ENCODE measurements at places on chromosomes 7 and 10. TPM values are rescaled to one million over a fixed set of nuclear protein-coding genes. Genes with fewer than 3 reads are reported as not detected.

GRCh38 chr10:129764901-129765663 is 199.0 kb downstream of the EBF3 start:
- H3K4me3 ChIP-seq = no peak overlapping the region
- H3K27ac ChIP-seq = no peak overlapping the region
- peak; percentile 34 for DNase-seq
- H3K4me1 ChIP-seq = no peaks in the 10 kb centered on the region

- H3K27ac ChIP-seq = peak overlapping the region; percentile 43
- peak; percentile 83 for DNase-seq
- no peak overlapping the region for H3K4me3 ChIP-seq
- no peaks in the 10 kb centered on the region for H3K27me3 ChIP-seq
Observed at GRCh38 chr10:80487791-80488538, 33.9 kb downstream of the TSPAN14 start.

The BUB3 gene
- 61.8 TPM for total RNA-seq

DNA sequence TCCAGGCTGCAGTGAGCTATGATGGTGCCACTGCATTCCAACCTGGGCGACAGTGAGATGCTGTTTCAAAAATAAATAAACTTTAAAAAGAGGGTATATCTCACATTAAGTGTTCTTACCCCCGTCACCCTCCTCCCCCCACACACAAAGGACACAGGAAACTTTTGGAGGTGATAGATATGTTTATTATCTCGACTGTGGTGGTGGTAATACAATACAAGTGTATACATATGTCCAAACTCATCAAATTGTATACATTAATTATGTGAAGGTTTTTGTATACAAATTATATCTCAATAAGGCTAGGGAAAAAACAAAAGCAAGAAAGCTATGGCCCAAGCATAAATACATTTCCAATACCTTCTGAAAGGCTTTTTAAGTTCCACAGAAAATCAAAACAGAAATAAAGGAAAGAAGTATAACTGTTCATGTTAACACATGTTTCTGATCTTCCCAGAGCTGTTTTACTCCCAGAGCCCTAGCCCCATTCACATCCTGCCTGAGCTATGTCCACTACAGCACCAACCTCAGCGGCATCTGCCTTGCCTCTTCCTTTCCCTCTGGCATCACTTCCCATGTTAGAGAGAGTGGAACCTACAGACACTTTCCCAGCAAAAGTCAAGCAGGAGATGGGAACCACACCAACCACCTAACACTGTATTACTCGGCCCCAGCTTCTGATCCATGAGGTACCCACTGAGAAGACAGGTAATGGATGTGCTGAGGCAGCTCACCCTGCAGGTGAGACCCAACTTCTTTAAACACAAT is 48.1 kb downstream of the SGMS1 start:
- H3K27ac ChIP-seq = no peak overlapping the region
- H3K27me3 ChIP-seq = no peaks in the 10 kb centered on the region
- no peak for DNase-seq
- no peak overlapping the region for H3K4me3 ChIP-seq
- H3K4me1 ChIP-seq = peaks cover 21% of the 10 kb centered on the region
- H3K36me3 ChIP-seq = no peaks in the 10 kb centered on the region

DNA sequence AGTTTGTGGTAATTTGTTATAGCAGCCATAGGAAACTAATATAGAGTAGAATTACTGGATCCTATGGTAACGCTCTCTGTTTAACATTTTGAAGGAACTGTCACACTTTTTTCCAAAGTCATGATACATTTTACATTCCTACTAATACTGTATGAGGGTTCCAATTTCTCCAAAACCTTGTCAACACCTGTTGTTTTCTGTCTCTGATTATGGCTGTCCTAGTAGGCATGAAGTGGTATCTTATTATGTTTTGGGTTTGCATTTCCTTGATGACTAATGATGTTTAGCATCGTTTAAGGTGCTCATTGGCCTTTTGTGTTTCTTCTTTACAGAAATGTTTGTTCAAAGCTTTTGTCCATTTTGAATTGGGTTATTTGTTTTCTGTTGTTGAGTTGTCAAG is 69.6 kb downstream of the VPS50 start:
- peaks cover 45% of the 10 kb centered on the region for H3K36me3 ChIP-seq
- no peaks in the 10 kb centered on the region for H3K27me3 ChIP-seq
- no peak overlapping the region for H3K27ac ChIP-seq
- DNase-seq = no peak
- H3K4me1 ChIP-seq = no peaks in the 10 kb centered on the region
- H3K4me3 ChIP-seq = no peak overlapping the region

GRCh38 chr10:77371848-77372799 is 265.5 kb downstream of the KCNMA1 start:
- no peak for DNase-seq
- no peaks in the 10 kb centered on the region for H3K4me1 ChIP-seq
- H3K36me3 ChIP-seq = no peaks in the 10 kb centered on the region
- H3K27ac ChIP-seq = no peak overlapping the region
- H3K27me3 ChIP-seq = no peaks in the 10 kb centered on the region

- H3K27ac ChIP-seq = no peak overlapping the region
- H3K4me1 ChIP-seq = peaks cover 36% of the 10 kb centered on the region
- no peak for DNase-seq
- peaks cover 16% of the 10 kb centered on the region for H3K27me3 ChIP-seq
- no peaks in the 10 kb centered on the region for H3K36me3 ChIP-seq
- H3K4me3 ChIP-seq = peak overlapping the region; percentile 75
Observed at GRCh38 chr10:71211775-71212317, 524 bp upstream of the UNC5B start.
